C1 segment of cervical spinal cord (tissue), 14 donors: ENCODE measurements at places on chromosomes 4 and X.

DNA sequence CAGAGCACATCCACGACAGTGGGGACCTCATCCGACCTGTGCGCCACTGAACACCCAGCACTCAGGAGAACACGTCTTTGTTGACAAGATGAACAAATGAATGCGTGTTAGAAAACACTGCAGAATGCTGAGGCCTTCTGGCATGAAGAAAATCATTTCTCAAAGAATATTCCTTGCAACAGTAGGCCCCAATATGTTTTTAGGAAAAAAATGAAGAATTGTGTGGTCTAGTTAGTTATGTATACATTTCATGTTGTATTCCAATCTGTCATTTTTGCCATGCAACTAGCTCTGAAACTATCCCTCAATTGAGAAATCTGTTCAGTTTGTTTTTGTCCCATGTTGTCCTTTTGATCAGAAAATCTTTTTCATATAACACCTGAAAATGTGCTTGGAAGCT, 77.4 kb upstream of the MAD2L1 start:
- no peak for DNase-seq

DNA sequence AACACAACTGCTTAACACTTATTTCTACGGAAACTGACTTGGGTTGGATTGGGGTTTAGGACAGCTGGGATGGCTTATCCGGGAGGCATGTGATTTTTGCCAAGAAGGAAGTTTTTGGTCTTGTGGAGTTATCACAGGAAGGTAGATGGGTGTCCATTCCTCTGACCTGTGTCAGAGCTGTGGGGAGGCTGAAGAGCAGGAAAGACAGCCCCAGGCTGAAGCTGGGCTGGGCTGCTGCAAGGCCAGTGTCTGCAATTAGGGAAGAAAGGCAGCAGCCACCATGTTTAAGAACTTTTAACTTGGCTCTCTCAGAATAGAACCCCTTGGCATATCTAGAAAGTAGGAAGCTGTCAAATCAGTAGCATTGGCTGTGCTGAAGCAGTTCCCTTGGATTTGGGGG, 42.3 kb downstream of the CCNG2 start:
- no peak for DNase-seq

DNA sequence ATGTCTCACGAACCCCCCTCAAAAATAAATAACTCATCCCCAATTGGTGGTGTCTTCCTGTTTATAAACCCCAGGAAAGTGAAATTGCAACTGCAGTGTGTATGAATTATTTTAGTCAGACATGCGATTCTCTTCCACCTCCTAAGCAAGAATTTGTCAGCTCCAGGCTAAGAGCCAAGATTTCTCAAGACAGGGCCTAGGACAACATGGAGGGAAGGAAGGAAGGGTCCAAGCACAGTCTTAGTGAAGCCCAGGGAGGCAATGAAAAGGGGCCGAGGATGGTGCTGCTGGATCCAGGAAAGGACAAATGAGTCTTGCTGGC, 20.0 kb downstream of the SH3KBP1 start:
- no peak for DNase-seq

GRCh38 chr4:53694666-53695065, 103.4 kb upstream of the LNX1 start:
- DNase-seq = no peak

- DNase-seq = no peak
These were observed 66.6 kb downstream of the BANK1 start for GRCh38 chr4:101857176-101857575.
